ENCODE measurements at places on chromosomes 1 and 21.

DNA sequence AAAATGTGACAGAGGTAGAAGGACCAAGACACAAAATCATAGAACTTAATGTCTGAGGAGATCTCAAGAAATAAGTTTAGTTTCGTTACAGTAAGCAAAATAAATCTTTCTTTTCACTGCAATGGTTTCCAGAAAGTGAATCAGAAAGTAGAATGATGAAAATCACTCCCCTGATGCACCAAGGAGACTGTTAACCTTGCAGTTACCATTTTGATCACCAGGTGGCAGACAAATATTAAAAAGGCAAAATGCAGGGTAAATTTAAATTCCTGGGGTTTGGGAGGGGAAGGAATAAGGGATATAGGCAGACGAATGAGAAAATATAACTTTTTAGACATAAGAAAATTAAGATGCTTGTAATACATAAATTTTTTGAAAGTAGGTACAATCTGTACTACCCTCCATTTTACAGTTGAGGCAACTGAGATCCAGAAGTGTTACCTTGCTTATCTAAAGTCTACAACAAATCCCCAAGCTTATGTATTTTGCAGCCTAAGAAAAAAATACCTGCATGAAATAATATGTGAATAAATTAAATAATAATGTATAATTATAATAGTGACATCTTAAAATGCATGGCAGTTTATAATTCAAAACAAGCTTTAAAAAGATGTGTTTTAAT, 253.2 kb downstream of the CRB1 start:
- no peak for DNase-seq

DNA sequence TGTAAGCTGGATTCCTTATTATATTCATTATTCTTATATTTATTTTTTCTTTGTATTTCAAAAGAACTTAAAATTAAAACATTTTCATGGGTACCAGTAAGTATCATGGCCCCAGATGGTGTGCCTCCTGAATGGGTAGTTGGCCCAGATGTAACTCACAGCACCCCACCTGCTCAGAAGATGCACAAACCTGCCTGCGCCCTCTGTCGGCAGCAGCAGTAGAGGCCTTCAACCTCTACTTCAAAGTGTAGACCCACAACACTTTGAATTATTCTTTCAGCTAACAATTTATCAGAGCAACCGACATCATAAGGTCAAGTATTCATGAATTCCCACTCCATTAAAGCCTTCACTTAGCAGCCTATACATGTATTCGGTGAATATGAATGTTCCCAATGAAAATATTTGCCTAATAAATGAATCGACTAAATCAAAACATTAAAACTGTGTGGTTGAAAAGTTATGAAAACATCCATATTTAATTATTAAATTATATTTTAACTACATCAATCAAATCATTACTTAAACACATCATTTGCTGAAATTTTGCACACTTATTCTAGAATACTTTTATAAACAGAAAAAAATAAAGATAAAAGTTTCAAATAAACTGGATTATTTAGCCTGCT, 25.4 kb downstream of the PIGM start:
- peak; percentile 62 for DNase-seq

- peak; percentile 89 for DNase-seq
Observed at GRCh38 chr1:164771619-164772361, 212.8 kb downstream of the PBX1 start.

DNA sequence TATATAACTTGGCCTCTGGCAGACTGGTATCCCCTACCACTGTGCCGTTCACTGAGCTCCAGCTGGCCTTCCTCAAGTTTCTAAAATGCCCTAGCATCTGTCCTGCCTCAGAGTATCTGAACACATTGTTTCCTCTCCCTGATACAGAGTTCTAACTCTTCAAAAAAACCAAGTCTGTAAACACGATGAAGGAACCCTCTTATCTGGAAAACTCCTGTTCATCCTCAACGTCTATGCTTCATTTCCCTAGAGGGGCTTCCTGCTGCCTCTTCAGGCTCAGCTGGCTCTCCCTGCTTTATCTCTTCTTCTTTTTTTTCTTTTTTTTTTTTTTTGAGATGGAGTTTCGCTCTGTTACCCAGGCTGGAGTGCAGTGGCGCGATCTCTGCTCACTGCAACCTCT, 5.6 kb downstream of the BSDC1 start:
- DNase-seq = no peak

DNA sequence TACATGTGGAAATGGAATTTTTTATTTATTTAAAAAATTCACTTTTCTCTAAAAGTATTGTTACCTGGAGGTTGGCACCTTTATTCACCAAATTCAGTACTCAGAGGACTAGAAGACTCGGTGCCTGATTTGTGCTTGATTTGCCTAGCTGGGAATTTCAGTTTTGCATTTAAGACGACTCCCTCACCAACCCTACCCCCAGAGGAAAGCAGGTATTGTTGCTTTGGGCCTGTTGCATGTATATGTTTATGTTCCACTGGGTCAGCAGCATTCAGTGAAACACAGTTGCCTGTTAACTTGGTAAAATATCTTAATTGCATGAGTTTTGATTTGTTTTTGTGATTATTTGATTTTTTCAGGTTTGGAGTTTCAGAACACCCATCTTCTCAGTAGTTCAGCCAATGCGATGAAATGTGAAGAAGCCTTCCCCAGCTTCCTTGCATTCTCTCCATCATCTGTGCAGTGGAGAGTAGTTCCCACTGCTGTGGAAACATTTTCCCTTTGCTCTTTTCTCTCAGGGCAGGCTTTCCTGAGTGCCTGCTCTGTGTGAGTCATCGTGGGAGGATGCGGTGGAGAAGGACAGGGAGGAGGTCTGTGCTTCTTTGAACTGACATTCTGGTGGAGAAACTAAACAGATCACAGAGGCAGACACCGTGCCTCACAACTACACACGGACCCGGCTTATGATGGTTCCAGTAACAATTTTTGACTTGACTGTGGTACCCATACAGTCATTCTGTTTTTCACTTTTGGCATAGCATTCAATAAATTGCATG, 6.4 kb downstream of the ADARB1 start:
- DNase-seq = peak; percentile 69

DNA sequence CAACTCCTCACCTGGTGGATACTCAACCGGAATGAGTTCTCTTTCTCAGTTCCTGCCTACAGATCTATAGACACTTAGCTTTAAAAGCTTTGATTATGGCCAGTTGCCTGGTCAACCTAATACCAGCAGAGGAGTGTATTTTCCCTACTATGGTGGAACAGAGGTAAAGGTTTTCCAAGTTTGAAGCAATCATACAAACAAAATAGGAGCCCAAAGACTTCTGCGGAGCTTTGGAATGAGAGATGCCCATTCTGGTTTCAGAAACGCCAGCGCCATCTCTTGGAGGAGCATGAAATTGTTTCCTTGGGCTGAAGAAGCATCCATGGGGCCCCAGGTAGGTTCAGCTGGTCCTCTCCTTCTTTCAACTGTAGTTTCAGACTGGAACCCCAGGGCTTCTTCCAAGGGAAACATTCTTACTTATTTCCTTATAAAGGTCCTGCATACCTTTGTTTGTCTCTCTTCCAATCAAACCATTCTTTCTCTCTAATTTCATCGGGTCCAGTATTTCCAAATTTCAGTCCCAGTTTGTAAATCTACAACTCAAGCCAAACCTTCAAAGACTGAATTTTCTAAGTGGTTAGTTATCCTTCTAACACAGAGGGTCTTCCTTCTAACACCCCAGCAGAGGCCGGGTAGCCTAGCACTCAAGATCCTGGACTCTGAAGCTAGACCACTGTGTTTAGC, 95.9 kb downstream of the KCNJ15 start:
- peak; percentile 28 for DNase-seq

DNA sequence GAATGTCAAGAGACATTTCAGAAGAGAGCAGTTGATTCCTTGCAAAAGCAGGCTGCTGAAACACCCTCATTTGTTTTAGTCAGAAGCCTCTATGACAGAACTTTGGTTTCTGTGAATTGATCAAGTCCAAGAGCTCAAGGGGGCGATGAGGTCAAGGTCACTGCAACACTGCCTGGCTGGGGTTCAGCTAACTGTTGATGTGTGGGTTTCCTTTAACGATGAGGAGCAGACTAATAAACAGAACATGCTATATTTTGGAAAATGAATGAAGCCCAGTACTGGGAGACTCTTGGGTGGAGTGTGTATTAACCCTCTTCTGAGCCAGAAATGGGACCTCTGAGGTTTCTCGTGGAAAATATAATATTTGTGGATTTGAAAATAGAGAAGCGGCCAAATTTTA, 109.3 kb downstream of the ZC3H11B start:
- no peak for DNase-seq

DNA sequence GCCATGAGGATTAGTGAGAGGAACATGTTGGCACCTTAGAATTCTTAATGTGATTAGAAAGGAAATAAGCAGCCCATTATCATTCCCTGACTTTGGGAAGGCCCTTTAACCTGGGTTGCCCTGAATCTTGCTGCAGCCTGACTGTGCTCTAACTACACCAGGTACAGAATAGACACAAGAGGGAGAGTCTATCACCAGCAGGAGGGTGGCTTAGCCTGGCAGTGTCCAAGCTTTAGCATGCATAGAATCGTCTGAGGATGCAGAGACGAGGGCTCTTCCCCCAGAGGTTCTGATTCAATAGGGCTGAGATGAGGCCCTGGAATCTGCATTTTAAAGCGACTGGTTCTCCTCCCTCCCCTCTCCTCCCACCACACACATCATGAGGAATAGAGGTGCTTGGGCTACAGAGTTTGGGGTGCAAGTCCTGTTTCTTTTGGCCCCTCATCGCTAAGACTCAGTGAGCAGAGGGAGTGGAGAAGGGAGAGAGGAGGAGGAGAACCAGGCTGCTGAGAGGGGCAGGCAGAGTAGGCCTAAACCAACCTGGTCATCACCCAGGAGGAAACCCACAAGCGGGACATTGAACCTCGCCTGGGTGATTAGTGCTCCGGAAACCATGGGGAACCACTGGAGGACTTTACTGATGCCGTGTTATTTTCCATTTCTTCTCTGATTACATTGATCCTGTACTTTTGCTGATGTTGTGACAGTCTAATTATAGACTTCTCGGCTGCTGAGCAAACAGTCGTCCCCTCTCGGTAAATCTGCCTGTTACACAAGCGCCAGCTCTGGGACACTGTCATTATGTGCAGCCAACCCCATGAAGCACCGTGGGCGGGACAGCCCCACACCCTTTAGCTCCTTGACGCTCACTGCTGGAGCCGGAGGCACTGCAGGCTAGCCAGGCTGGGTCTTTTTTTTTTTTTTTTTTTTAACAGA, 6.3 kb upstream of the TENT5C start:
- no peak for DNase-seq

DNA sequence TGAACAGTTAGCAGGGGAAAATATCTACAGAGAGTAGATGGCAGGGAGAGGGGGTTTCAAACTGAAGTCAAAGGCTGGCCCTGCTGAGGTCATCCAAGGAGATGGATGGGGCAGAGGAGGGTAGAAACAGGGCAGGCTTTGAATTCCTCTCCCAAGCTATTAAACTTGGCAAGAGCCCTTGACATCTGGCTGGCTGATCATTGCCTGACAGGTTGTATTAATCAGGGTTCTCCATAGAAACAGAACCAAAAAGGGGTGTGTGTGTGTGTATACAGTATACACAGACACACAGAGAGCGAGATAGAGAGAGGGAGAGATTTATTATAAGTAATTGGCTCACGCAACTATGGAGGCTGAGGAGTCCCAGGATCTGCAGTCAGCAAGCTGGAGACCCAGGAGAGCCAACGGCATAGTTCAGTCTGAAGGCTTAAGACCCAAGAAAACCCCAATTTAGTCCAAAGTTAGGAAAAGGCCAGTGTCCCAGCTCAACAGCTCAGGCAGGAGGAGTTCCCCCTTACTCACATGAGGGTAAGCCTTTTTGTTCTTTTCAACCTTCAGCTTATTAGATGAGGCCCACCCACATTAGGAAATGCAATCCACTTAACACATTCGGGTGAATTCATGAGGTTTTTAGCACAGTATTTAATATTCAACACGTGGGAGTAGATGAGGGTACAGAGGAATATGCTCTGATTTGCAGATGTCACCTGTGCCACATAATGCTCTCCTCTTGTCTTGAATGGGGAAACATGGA, 46.7 kb upstream of the HAO2 start:
- DNase-seq = no peak

- peak; percentile 57 for DNase-seq
Observed at GRCh38 chr1:180636138-180636537, 4.3 kb downstream of the XPR1 start.

DNA sequence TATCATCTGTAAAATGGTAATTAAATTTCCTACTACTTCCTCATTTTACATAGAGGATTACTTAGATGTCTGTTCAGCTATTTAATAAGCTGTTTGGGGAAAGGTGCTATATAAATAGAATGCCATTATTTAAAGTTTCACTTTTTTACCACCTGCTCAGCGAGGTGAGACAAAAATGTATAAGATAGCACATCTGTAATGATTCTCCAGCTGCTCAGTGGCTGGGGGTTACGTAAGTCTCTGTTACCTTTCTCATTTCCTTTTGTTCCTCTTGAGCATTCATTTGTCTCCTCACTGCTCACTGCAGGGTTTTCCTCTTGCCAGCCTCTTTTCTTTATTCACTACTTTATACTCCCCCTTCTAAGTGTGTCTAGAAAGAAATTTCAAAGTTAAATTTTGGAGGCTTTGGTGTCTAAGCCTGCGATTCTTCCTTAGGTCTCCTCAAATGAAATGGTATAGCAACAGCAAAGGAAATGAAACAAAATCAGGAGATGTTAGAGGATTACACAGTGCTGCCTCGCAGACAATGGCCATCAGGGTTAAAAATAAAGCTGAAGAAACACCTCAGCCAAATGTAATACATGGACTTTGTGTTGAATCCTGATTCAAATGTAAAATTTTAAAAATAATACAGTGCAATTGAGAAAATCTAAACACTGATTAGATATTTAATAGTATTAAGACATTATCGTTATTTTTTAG, 6.8 kb downstream of the RGS8 start:
- DNase-seq = no peak

GRCh38 chr1:51569284-51570062, 47.4 kb upstream of the OSBPL9 start:
- peak; percentile 93 for DNase-seq

GRCh38 chr1:20366056-20366462, 75.4 kb downstream of the VWA5B1 start:
- DNase-seq = no peak

- DNase-seq = no peak
Observed at GRCh38 chr1:115457289-115457688, 119.2 kb upstream of the NGF start.

GRCh38 chr1:69982992-69983391, 222.4 kb downstream of the LRRC40 start:
- no peak for DNase-seq

DNA sequence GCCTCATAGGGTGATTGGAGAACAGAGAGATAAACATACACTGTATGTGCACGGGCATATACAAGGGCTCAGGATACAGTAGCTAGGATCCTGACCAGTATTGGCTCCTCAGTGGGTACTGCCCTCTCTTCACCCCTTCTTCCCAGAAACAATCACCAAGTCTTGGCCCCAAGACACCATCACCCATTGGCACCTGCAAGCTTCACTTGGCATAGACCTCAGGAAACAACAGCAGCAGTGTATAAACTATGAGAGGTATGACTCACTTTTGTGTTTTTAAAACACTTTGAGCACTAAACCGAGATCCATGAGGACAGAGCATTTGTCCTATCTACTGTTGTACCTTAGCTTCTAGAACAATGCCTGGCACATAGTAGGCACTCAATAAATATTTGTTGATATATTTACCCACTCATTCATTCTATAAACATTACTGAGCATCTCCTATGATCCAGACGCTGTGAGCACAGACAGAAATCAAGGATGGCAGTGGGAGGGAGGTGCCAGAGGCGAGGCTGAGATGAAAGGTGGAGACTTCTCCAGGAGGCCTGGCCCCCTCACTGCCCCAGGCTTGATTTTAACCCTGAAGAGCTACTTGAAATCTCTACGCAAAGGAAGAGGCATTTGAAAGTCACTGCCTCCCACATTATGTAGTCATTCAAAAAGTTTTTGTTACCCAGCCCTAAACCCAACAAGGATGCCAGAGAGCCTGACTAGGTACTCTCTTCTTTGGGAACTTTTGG, 95.2 kb downstream of the CAMK2N1 start:
- DNase-seq = no peak
